ENCODE measurements at places on chromosomes 12 and 14.
A peak's percentile ranks its signal among the peaks of the same experiment; 100 is the strongest.

DNA sequence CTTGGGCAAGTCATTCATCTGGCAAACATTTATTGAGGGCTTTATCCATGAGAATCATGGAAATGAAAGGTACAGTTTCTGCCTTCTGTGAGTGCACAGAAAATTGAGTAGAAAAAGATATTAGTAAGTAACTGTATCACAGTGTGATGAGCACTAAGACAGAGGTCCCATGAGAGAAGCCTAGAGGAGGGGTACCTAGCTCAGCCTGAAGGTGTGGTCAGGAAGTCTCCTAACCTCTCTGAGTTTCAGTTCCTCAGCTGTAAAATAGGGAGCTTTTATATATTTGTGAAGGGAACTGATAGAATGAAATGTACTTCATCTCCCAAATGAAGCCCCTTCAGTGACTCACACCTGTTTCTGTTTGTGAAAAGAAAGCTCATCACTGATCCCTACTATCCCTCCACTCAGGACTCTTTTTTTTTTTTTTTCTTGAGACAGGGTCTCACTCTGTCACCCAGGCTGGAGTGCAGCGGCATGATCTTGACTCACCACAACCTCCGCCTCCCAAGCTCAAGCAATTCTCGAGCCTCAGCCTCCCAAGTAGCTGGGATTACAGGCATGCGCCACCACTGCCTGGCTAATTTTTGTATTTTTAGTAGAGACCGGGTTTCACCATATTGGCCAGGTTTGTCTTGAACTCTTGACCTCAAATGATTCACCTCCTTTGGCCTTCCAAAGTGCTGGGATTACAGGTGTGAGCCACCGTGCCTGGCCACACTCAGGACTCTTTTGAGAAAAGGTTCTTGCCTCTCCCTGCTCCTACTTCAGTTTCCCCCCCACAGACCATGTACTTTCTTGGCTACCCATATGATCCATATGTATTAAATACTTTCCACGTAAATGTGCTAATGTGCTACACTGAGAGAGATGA lies 93.7 kb upstream of the FUT8 start:
- DNase-seq, result no peak

DNA sequence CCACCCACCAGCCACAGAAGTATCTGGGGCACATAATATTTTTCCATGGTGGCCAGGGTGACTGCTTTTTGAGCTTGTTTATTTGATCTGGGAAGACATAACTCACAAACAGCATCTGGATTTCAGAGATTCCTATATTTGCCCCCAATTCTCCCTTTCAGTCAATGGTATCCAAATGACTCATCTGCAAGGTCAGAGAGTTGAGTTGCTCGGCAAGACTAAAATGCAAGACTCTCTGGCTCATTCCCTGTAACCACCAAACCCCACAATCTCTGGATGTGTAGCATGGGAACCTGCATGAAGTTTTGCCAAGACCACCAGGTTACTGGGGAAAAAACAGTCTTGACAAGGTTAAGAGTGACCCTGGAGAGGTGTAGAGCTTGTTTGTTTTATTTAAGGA lies 174.9 kb upstream of the FAR2 start:
- DNase-seq, result no peak

GRCh38 chr14:38522724-38523123 lies 266.8 kb upstream of the CLEC14A start:
- DNase-seq, result no peak

GRCh38 chr14:76086636-76087035 lies 65.1 kb upstream of the GPATCH2L start:
- no peak for DNase-seq

GRCh38 chr14:88264116-88264515 lies 59.0 kb downstream of the KCNK10 start:
- no peak for DNase-seq

- no peak for DNase-seq
Measured at GRCh38 chr12:68081561-68081960, 78.0 kb downstream of the IFNG start.

DNA sequence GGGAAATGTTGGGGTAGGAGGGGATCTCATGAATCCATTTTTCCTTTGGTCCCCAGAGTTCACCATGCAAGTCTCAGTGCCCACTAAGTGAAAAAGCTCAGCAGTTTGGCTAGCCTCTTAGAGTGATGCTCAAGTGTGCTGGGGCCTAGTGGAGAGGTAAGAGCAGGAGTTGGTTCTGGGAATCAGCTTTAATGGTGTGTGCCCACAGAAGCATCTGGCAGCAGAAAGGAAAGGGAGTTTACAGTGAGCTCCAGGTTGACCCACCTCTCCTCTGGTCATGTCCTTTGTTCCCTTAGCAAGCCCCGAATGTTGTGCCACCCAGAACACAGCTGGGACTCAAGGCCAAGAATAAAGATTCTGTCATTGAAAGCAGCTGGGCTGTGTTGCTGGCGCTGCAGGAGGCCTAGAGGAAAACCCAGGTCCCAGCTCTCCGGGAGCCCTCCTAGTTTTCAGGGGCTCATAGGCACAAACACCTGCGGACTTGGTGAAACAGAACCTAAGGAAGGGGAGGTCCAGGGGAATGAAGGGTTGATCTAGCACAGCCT lies 320.8 kb downstream of the ZFP36L1 start:
- DNase-seq, result no peak

GRCh38 chr12:7327918-7328317 lies 24.0 kb downstream of the ACSM4 start:
- no peak for DNase-seq

DNA sequence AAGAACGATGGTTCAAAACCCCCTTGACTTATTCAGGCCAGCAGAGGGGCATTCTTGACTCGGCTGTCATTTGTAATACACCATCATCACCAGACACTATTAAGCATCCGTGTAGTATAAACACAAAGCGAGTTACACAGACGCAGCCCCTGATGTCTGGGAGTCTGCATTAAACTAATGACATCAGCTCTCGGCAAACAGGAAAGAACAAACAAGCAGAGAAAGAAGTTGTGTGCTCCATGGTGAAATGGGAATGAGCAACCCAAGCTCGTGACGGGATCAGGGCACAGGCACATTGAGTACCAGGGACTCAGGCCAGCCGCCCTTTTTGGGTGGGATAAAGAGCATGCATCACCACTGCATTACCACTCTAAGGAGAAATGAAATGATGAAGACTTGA lies 460.1 kb downstream of the MED13L start:
- peak; percentile 15 for DNase-seq

GRCh38 chr12:13981296-13981962 lies at the start of gene GRIN2B:
Gene GRIN2B (minus strand): TSS chr12:13981602. CDS start chr12:13866208, 115,394 bp downstream.
- peak; percentile 19 for DNase-seq

DNA sequence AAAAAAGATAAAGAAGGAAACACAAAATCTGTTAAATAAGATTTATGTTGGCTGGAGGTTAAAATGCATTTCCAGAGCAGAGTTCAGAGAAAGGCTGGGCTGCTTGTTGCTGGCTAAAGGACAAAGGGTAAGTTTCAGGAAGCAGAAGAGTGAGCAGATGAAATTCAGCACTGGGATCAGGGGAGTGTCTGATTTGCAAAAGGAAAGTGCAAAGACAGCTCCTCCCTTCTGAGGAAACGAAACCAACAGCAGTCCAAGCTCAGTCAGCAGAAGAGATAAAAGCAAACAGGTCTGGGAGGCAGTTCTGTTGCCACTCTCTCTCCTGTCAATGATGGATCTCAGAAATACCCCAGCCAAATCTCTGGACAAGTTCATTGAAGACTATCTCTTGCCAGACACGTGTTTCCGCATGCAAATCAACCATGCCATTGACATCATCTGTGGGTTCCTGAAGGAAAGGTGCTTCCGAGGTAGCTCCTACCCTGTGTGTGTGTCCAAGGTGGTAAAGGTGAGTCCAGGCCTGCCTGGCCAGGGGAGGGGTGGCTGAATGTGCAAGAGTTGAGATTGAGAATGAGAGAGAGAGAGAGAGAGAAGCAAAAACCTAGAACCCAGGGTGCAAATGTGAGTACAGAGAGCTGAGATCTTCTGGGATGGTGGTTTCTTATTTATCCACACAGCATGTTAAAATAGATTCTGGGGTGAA lies at the start of gene OAS1:
OAS1 (plus strand) TSS at position 251 of the 703 bp plus-strand sequence; CDS start at position 329, 78 bp downstream.
- peak; percentile 63 for DNase-seq

GRCh38 chr12:93315907-93316622 lies 61.7 kb upstream of the NUDT4 start:
- no peak for DNase-seq

GRCh38 chr12:60349232-60349978 lies 753.6 kb downstream of the SLC16A7 start:
- DNase-seq, result no peak

DNA sequence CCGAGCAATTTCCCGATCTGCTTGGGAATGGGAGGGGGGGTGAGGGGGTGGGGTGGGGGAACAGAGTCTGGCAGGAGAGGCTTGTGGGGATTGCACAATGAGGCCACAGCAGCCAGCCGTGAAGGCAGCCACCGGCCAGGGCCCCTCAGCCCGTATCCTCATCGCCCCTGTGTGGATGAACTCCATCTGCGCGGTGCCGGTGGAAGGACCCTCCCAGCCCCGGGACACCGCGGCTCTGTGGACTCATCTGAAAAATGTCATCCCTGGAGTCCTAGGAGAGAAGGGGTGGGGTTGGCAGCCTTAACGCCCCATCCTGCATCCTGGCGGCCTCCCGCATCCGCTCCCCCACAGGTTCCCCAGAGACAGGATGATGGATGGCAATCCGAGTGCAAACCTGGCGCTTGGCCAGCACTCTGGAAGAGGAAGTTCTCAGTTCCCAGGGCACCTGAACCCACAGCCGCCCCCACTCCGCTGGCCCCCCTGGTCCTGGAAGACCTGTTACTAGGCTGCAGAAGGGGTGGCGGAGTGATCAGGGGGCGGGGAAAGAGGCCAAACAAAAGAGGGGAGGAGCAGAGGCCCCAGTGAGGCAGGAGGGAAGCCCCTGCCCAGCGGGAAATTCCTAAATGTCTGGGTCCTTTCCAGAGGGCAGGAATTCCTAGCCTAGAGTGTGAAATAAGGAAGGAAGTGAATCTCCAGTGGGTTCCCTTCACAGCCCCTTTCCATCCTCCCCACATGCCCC lies 1.2 kb upstream of the TNFAIP2 start:
- DNase-seq, result peak; percentile 98

GRCh38 chr12:61676520-61676919 lies 583.7 kb upstream of the USP15 start:
- DNase-seq, result no peak

- no peak for DNase-seq
Measured at GRCh38 chr12:9626291-9626690, 18.6 kb upstream of the KLRB1 start.

- no peak for DNase-seq
Measured at GRCh38 chr12:3421191-3421978, 69.6 kb upstream of the PRMT8 start.

- DNase-seq, result no peak
Measured at GRCh38 chr14:100336618-100337530, 13.7 kb downstream of the SLC25A47 start.

DNA sequence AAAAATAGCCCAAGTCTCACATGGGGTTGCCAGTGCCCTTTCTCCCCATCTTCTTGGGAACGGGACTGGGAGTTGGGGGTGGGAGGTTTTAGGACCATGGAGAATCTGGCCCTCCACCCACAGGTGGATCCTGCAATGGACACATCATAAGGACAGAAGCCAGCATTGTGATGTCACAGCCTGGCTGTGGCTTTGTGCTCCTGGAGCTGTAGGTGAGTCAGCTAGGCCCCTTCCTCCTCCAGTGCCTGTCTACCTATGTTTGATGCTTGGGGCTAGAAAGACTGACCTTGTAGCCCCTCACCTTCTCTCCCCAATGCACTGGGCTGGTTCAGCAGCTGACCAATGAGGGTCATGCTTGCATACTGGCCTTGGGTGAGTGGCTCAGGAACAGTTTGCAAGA lies at the start of gene CCDC197:
CCDC197 (plus strand) TSS at position 220 of the 400 bp plus-strand sequence. CDS start 831 bp downstream, outside the sequence.
- DNase-seq, result no peak

GRCh38 chr12:108119126-108119973 lies 9.7 kb upstream of the WSCD2 start:
- no peak for DNase-seq

DNA sequence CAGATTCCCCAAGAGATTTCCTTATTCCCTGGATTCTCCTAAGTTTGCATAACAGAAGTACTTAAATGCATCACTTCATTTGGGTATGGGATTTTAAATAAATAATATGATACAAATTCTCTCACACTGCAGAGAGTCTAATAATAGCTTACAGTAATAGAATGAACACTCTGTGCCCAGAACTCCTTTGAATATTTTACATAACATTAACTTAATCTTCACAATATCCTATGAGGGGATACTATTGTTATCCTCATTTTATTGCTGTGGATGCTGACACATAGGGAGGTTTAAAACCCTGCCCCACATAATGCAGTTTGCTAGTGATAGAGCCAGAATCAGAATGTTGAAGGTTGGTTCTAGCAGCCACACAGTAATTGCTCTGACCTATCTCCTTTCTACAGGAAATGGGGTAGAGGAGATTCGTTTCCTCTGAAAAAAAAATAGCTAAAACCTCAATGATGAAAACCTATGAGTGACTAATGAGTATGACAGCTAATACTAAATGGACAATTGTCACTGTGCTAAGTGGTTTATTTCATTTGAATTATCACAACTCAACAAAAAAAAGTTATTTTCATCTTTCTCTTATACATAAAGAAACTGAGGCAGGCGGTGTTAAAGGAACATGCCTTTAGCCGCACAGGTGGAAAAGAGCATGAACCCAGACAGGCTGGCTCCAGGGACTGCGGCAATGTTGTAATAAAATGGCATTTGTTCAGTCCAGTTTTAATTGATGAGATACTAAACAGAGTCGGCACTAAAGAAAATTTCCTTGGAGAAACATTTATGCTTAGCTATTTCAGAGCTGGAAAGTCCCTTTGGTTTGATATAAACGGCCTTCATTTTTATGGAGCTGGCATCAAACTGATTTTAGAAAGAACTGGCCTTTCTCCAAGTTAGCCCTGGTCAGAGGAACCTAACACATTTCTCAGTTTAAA lies 880.9 kb downstream of the NRXN3 start:
- no peak for DNase-seq

- DNase-seq, result no peak
Measured at GRCh38 chr12:111457071-111457470, 51.3 kb downstream of the SH2B3 start.

DNA sequence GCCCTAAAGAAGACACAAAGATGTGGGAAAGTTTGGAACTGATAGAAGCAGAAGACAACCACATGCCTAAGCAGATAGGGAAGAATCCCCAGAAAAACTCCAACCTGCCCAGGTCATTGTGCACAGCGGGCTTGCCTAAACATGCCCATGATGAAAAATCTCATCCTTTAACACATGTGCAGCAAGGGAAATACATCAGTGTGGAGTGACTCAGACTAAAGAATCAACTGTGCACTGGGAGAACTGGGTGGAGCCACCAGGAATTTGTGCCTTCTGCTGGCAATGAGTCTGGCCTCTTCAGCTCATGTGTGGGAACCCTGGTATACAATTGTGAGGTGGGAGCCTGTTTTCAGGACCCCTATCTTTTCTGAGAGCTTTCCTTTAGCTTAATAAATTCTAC lies 398.5 kb downstream of the FSCB start:
- no peak for DNase-seq

DNA sequence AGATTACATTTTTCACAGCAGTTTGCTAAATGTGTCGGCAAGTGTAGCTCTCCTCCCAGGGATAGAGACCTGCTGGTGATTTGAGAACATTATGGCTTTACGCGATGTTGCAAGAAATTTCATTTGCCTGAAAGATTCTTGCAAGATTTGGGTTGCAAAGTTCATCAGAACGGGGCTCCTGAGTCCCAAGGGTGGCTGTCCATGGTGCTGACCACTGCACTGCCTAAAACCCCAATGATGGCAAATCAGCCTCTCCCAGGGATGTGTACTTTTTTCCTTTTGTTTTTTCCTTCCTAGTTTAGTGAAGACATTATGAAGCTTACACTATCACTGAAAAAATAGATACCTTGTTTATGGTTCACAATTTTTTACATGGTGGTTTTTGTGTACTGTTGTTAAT lies 85.4 kb downstream of the WSCD2 start:
- peak; percentile 22 for DNase-seq

GRCh38 chr14:85539510-85539909 lies 9.6 kb downstream of the FLRT2 start:
- DNase-seq, result no peak

- DNase-seq, result no peak
Measured at GRCh38 chr12:2540535-2540941, 254.2 kb upstream of the FKBP4 start.

Measured in A549 (cell line).